ENCODE measurements at places on chromosomes 11 and 22.

GRCh38 chr11:77039491-77040400 lies 5.5 kb downstream of the B3GNT6 start:
- DNase-seq = peak; percentile 41

DNA sequence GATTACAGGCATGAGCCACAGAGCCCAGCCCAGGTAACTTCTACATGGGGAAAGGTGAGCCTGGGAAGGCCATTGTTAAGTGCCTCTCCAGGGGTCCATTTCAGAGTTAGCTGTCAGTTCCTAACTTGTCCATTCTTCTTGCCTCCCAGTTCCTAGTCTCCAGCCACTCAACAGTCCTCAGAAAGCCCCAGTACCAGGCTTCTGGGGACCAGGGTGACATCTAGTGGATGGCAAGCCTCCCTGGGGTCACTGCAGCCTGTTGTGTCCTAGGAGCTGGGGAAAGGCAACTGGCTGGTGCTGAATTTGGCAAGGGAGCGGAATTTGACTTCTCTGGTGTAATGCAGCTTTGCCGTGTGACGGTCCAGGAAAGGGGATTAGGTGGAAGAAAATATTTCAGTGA lies 2.1 kb downstream of the LGALS12 start:
- no peak for DNase-seq

GRCh38 chr11:58637371-58637770 lies 14.9 kb downstream of the CNTF start:
- DNase-seq = no peak

GRCh38 chr11:6646071-6646470 lies 9.5 kb downstream of the DCHS1 start:
- DNase-seq = no peak

- DNase-seq = no peak
Observed at GRCh38 chr11:33368931-33369330, 111.8 kb downstream of the HIPK3 start.

Data from mammary epithelial cell (primary cell).